ENCODE measurements at places on chromosomes 11 and 22. TPM values are rescaled to one million over a fixed set of nuclear protein-coding genes. Genes with fewer than 3 reads are reported as not detected.

- DNase-seq: no peak
Measured at GRCh38 chr11:112649856-112650255, 311.4 kb upstream of the NCAM1 start.

DNA sequence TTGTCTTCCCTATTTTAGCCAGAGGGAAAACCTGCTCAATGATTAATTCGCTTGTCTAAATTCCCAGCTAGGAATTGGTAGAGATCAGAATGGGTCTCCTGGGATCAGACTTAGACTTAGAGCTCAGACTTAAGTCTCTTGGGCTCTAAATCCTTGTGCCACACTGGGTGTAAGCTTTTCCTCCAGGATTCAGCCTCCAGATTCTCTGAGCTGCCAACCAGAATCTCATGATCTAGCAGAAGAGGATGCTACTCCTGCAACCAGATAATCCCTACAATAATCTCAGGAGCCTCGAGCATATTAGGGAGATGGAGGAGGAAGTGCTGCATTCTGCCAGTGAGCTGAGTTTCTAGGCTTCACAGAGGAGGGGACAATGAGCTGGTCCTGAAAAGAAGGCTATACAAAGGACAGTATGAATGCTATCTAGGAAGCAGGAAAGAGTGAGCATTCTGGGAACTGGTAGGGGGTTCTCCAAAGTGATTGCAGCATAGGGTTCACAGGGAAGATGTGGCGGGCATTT, 211.6 kb upstream of the SESN3 start:
- no peak for DNase-seq

CRYAB gene
- 11.0 TPM for total RNA-seq

GRCh38 chr11:128610721-128611617, 23.6 kb upstream of the ETS1 start:
- no peak for DNase-seq

TUBA8 gene
- 0.32 TPM for total RNA-seq

CDKN1C gene
- total RNA-seq: 3.9 TPM

GRCh38 chr11:9462806-9463537, 2.2 kb downstream of the ZNF143 start:
- no peak for DNase-seq

DNA sequence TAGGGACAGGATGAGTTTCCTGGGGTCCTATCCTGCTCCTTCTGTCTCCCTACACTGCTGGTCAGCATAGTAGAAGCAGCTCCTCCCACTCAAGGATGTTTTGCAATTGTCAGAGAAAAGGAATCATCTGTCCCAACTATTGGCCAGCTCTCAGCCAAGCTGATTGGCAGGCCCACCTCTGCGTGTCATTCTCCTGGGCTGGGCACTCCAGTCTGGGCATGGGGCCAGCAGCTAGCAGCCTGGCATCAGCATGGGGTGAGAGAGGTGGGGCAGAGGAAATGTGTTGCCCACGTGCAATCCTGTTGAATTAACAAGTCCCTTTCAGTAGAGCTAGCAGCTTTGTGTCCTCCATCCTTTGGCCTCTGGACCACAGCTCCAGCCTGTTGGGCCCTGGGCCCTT, 14.1 kb downstream of the ANKK1 start:
- no peak for DNase-seq

DNA sequence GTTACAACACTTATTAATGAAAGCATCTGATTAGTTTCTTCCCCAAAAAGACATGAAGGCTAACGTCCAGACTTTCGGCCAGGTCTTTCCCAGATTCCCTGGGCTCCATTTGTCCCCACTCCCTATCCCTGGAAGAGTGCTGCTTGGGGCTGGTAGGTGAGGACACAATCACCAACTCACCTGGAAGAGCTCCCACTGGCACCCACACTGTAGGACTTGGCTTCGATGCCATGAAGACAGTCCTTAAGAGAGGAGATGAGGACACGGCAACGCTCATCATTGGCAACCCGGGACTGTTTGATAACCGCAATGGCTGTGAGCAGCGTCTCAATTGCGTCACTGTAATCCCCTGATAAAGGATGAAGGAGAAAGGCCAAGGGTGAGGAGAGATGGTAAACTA, 18.2 kb downstream of the CPSF7 start:
- no peak for DNase-seq

OR52B2 gene
- total RNA-seq: not detected

DNA sequence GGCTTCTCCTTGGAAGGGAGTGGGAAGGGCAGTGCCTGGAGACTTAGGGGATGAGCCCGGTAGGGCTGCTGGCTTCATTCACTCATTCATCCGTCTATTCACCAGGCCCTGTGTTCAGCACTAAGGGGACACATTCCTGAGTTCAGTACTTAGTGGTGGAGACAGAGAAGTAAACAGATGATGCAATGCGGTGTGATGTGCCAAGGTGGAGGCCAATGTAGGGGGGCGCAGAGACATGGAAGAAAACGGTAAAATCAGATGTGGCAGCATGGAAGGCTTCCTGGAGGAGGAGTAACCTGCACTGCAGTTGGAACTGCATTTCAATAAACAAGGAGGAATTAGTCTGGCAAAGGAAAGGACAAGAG, 21.3 kb downstream of the GRIK4 start:
- DNase-seq: peak; percentile 40
